T-helper 2 cell treated with Interferon-gamma antibody and Interleukin-4, amounts not matched to agents 5 μg/mL and 100 μg/mL, for 36 hours (primary cell): ENCODE measurements at places on chromosomes 1 and 21.

GRCh38 chr1:20640183-20640597, 6.9 kb downstream of the PINK1 start:
- no peak overlapping the region for H3K4me3 ChIP-seq
- peak; percentile 50 for DNase-seq
- no peaks in the 10 kb centered on the region for H3K4me1 ChIP-seq
- H3K27ac ChIP-seq: no peak overlapping the region
- H3K27me3 ChIP-seq: no peaks in the 10 kb centered on the region
- no peaks in the 10 kb centered on the region for H3K36me3 ChIP-seq

DNA sequence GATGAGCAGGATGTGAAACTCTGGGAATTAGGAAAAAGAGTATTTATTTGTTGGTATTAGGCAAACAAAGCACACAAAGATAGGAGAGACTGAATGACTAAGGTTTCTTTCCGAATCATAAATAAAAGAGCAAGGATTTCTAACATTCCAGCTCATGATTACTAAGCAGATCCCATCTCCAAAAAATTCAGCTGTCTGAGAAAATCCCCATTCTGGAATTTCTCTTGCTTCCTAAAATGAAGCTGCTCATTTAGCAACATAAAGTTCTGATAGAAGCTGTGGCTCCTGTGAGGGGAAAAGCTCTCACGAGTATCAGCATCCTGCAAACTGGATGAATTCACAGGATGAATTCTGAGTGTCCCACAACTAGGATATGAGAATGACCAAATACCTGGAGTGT, 6.7 kb upstream of the SH2D5 start:
- H3K36me3 ChIP-seq: peaks cover 48% of the 10 kb centered on the region
- DNase-seq: no peak
- no peak overlapping the region for H3K4me3 ChIP-seq
- H3K4me1 ChIP-seq: peaks cover 2% of the 10 kb centered on the region
- no peak overlapping the region for H3K27ac ChIP-seq
- H3K27me3 ChIP-seq: no peaks in the 10 kb centered on the region

- H3K4me1 ChIP-seq: peaks cover 3% of the 10 kb centered on the region
- H3K27me3 ChIP-seq: no peaks in the 10 kb centered on the region
- no peaks in the 10 kb centered on the region for H3K36me3 ChIP-seq
- no peak overlapping the region for H3K27ac ChIP-seq
- DNase-seq: no peak
- H3K4me3 ChIP-seq: no peak overlapping the region
Measured at GRCh38 chr1:161085165-161085564, 4.2 kb downstream of the NECTIN4 start.

DNA sequence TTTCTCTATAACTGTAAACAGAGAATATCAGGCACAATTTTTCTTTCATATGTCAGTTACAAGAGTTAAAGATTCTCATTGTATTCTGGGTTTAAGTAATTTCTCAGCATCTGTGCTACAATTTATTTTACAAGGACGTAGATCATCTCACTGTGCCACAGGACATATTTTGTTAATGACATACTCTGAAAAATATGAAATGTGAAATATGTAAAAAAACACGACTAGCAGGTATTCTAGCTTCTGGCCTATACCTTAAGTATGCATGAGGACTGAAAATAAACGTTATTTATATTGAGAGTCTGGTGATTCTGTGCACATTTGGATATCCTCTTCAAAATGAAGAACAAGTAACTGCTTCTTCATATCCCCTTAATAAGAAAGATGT, 308.8 kb downstream of the BRINP3 start:
- no peaks in the 10 kb centered on the region for H3K4me1 ChIP-seq
- no peak overlapping the region for H3K27ac ChIP-seq
- H3K27me3 ChIP-seq: no peaks in the 10 kb centered on the region

DNA sequence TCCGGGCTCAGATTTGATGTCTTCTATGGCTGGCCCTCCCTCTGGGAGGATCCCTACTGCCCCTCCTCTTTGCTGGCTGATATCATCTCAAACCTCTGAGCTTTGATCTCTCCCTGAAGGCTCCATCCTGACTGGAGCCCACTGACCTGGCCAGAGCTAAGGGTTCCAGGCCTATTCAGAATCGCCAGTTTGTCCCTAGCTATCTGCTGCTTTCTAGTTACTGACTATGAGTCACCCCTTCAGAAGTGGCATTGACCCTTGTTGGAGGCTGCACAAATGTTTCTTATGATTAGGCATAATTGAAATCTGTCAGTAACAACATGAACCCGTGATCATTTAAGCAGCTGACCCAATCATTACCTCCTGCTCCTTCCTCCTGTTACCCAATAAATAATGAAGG, 87.1 kb downstream of the ABCA4 start:
- H3K27me3 ChIP-seq: peaks cover 10% of the 10 kb centered on the region
- no peak for DNase-seq
- H3K4me3 ChIP-seq: no peak overlapping the region
- H3K4me1 ChIP-seq: peaks cover 9% of the 10 kb centered on the region
- no peak overlapping the region for H3K27ac ChIP-seq

DNA sequence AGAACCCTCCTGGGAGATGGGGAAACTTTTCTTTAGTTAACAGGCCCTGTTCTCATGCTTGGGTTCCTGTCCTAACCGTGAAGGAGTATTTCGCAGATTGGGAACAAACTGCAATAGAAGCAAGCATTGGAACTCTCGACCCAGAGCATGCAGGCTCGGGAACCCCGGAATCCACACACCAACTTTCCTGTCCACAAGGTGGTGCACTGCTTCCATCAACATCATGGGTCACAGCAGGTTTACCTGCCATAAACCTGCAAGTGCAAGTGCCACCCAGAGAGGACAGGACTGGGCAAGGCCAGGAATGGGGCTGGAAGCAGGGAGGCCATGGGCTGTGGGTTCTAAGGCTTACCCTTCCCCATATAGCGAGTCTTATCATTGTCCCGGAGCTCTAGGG, 6.9 kb downstream of the ENO1 start:
- H3K4me3 ChIP-seq: peak overlapping the region; percentile 99
- H3K27ac ChIP-seq: peak overlapping the region; percentile 36
- no peak for DNase-seq
- H3K27me3 ChIP-seq: no peaks in the 10 kb centered on the region
- peaks cover 65% of the 10 kb centered on the region for H3K4me1 ChIP-seq

GRCh38 chr1:205391386-205391785, 30.5 kb downstream of the LEMD1 start:
- H3K36me3 ChIP-seq: no peaks in the 10 kb centered on the region
- no peak for DNase-seq
- H3K4me3 ChIP-seq: no peak overlapping the region
- H3K27ac ChIP-seq: no peak overlapping the region
- peaks cover 23% of the 10 kb centered on the region for H3K27me3 ChIP-seq
- H3K4me1 ChIP-seq: no peaks in the 10 kb centered on the region

DNA sequence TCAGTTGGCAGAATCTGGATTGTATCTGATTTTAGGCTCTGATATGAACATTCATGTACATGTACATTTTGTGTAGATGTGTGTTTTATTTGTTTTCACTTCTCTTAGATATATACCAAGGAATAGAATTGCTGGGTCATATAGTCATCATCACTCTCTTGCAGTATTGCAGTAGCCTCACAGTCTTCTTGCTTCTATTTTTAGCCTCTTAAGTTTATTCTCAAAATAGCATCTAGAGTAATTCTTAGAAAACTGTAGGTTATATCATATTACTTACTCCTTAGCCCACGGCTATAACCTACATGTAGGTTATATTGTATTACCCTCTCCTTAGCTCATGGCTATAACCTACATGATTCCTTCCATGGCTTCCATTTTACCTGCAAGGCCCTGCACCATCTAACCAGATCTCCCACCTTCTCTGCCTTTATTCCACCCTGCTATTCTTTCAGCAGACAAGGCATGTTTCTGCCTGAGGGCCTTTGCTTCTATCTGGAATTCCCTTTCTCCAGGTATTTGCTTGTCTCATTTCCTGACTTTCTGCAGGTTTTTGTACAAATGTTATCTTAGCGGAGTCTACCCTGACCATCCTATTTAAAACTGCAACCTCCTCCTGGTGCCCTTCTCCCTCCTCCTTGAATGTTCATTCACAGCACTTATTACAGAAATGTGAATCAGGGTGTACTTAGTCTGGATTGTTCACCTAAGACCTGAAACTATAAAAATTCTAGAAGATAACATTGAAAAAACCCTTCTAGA, 109.0 kb upstream of the ETV3 start:
- H3K27me3 ChIP-seq: peaks cover 3% of the 10 kb centered on the region
- DNase-seq: no peak
- no peaks in the 10 kb centered on the region for H3K4me1 ChIP-seq
- H3K36me3 ChIP-seq: no peaks in the 10 kb centered on the region

DNA sequence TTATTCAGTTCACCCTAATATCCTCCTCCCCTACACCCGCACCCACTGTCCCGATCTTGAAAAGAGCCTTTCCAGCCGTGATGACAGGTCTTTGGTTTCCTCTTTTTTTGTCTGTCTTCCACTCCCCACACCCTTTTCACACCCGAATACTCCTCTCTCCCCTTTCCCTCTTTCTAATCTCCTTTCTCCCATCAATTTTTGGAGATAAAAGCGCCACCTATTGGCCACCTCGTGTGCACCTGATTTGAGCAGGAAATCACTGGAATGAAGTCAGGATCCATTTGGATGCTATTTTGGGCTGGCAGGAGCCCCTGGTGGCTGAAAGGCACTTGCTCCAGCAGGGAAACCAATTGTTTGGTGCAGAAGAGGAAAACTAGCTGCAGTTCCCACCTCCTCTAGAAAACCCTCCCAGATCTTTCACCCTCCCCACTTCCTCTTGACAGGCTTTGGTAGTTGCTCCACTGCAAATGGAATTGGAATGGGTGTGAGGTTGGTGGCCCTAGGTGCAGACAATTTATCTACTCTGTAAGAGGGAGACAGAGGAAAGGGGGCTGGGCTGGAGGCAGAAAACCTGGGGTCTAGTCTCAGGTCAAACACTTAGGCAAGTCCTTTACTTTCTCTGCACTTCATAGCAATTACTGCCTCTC, 8.4 kb downstream of the FOXE3 start:
- H3K27ac ChIP-seq: no peak overlapping the region
- no peak for DNase-seq
- H3K4me3 ChIP-seq: no peak overlapping the region
- no peaks in the 10 kb centered on the region for H3K36me3 ChIP-seq

- no peak overlapping the region for H3K27ac ChIP-seq
- peaks cover 2% of the 10 kb centered on the region for H3K27me3 ChIP-seq
- H3K4me3 ChIP-seq: no peak overlapping the region
Measured at GRCh38 chr1:67446893-67447292, 16.7 kb upstream of the SERBP1 start.

DNA sequence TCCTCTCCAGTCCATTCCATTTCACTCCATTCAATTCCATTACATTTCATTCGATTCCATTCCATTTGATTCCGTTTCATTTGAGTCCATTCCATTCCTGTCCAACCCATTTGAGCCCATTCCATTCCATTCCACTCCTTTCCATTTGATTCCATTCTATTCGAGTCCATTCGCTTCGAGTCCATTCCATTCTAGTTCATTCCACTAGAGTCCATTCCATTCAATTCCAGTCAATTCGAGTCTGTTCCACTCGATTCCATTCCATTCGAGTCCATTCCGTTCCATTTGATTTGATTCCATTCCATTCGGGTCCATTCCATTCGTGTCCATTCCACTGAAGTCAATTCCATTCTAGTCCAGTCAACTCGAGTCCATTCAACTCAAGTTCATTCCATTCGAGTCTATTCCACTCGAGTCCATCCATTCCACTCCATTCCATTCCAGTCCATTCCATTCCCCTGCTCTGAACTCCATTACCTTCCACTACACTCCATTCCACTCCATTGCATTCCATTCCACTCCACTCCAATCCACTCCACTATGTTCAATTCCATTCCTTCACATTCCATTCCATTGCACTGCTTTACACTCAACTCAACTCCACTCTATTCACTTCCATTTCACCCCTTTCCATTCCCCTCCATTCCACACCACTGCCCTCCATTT, 2569.4 kb upstream of the TPTE start:
- H3K4me1 ChIP-seq: no peaks in the 10 kb centered on the region
- DNase-seq: no peak
- H3K36me3 ChIP-seq: peaks cover 92% of the 10 kb centered on the region
- H3K4me3 ChIP-seq: no peak overlapping the region
- H3K27me3 ChIP-seq: no peaks in the 10 kb centered on the region

DNA sequence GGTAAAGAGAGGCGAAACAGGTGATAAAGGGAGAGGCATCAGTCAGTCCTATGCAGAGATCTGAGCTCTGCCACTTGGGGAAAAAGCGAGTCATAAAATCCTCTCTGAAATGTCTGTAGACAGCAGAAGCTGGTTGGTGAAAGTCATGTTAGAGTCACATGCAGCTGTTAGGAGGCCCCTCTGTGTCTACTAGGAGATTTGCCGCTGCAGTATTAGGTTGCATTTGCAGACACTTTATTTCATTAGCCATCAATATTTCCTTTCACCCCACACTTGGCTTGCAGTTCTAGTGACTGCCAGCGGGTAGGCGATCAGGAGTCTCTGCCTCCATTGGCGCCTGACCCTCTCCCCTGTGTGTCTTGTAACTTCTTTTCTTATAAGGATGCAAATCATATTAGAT, 16.2 kb downstream of the ATP1A4 start:
- H3K4me1 ChIP-seq: peaks cover 13% of the 10 kb centered on the region
- no peak overlapping the region for H3K27ac ChIP-seq
- peaks cover 19% of the 10 kb centered on the region for H3K27me3 ChIP-seq
- H3K4me3 ChIP-seq: no peak overlapping the region
- no peak for DNase-seq

GRCh38 chr1:180881806-180882509, 30.7 kb upstream of the KIAA1614 start:
- peaks cover 3% of the 10 kb centered on the region for H3K36me3 ChIP-seq
- no peaks in the 10 kb centered on the region for H3K27me3 ChIP-seq
- no peak overlapping the region for H3K27ac ChIP-seq
- H3K4me1 ChIP-seq: peaks cover 2% of the 10 kb centered on the region
- DNase-seq: no peak
- H3K4me3 ChIP-seq: no peak overlapping the region

DNA sequence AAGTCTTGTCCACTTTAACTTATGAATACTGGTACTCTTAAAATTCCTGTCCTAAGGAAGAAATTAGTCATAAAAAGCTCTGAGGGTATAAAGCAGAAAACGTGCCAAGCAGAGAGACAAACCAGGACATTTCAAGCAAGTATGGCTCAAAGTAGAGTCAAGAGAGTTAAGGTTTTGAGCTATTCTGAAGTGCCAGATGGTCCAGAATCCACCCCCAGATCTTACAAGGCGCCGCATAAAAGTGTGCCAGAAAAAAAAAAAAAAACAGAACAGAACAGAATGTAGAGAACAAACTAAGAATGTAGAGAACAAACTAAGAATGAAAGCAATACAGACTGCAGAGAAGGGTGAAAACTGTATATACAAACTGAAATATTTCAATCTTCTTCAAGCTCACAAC, 12.5 kb downstream of the EPS15 start:
- H3K4me1 ChIP-seq: peaks cover 9% of the 10 kb centered on the region
- H3K4me3 ChIP-seq: no peak overlapping the region
- peaks cover 33% of the 10 kb centered on the region for H3K36me3 ChIP-seq
- no peak for DNase-seq

- H3K36me3 ChIP-seq: no peaks in the 10 kb centered on the region
- no peak overlapping the region for H3K27ac ChIP-seq
- H3K27me3 ChIP-seq: no peaks in the 10 kb centered on the region
Measured at GRCh38 chr1:95028954-95029353, 43.8 kb downstream of the ALG14 start.
